Fibroblast of lung (primary cell): ENCODE measurements at places on chromosomes 3 and 15. TPM values are rescaled to one million over a fixed set of nuclear protein-coding genes. Genes with fewer than 3 reads are reported as not detected.

The SOX14 gene
- total RNA-seq, result not detected in 2 replicates

The XYLB gene
- 4.6 and 5.1 TPM in 2 replicates for total RNA-seq

The ISL2 gene
- 0.17 and 0.26 TPM in 2 replicates for total RNA-seq

The SCN11A gene
- total RNA-seq, result under 0.01 and 0.17 TPM in 2 replicates

The SLC12A6 gene
- 18.5 and 26.9 TPM in 2 replicates for total RNA-seq

The TYRO3 gene
- 9.8 and 14.9 TPM in 2 replicates for total RNA-seq

GRCh38 chr3:119580067-119580760 lies 922 bp downstream of the ADPRH start:
- peaks cover 3% of the 10 kb centered on the region for H3K4me1 ChIP-seq
- H3K36me3 ChIP-seq, result no peaks in the 10 kb centered on the region
- H3K27ac ChIP-seq, result peak overlapping the region; percentile 37
- DNase-seq, result no peak
- peak overlapping the region; percentile 53 for H3K4me3 ChIP-seq
- H3K27me3 ChIP-seq, result no peaks in the 10 kb centered on the region

GRCh38 chr15:63114465-63114864 lies 7.2 kb upstream of the LACTB start:
- H3K36me3 ChIP-seq, result no peaks in the 10 kb centered on the region
- H3K4me1 ChIP-seq, result no peaks in the 10 kb centered on the region
- H3K27ac ChIP-seq, result no peak overlapping the region
- no peak overlapping the region for H3K4me3 ChIP-seq
- no peaks in the 10 kb centered on the region for H3K27me3 ChIP-seq

GRCh38 chr3:138338244-138338643 lies 8.6 kb upstream of the NME9 start:
- H3K27me3 ChIP-seq, result peaks cover 6% of the 10 kb centered on the region
- no peaks in the 10 kb centered on the region for H3K36me3 ChIP-seq
- no peaks in the 10 kb centered on the region for H3K4me1 ChIP-seq
- no peak overlapping the region for H3K27ac ChIP-seq

DNA sequence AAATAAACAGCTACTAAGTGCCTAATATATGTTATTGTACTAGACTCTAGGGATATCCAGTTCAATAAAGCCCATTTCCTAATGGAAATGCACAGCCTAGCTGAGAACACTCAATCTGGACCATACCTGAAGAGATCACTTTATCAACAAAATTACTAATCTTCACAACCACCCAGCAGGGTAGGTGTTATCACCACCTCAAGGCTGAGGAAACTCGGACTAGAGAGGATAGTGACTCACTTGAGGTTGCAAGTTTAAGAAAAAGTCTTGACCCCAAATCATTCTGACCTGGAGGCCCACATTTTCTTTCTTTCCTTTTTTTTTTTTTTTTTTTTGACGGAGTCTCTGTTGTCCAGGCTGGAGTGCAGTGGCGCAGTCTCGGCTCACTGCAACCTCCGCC lies 3.1 kb upstream of the FMN1 start:
- H3K27ac ChIP-seq, result no peak overlapping the region
- peaks cover 15% of the 10 kb centered on the region for H3K27me3 ChIP-seq
- H3K4me1 ChIP-seq, result no peaks in the 10 kb centered on the region
- DNase-seq, result no peak
- no peak overlapping the region for H3K4me3 ChIP-seq
